ENCODE measurements at places on chromosomes 7 and 10. TPM values are rescaled to one million over a fixed set of nuclear protein-coding genes. Genes with fewer than 3 reads are reported as not detected.

DNA sequence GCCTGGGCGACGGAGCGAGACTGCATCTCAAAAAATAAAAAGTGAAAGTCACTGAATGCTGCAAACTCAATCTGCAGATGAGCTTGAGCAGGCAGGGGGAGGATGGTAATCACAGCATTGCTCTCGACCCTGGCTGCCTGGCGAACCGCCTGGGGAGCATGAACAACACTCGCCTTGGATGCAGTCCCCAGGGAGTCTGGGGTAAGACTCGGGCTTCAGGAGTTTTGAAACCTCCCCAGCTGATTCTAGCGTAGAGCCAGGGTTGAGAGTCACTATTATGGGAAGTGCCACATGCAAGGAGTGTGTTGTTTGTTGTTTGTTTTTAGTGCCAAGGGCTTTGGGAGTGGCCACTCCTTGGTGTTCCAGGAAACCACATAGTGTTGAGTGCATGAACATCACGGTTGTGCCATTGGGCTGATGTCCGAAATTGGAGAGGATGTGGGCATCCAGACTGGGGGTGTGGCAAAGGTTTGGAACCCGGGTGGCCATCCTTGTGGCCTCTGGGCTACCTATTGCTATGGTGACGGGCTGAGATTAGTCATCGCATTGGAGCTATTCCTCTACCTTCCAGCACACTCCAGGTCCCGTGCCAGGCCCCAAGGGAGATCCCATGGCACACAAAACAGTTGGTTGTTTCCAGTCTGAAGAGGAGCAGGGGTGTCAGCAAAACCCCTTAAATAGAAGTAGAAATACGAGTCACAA, 92.6 kb downstream of the RGS10 start:
- peak; percentile 5 for DNase-seq

GRCh38 chr10:84908491-84908890, 580.1 kb downstream of the CCSER2 start:
- DNase-seq: no peak

GRCh38 chr7:94561841-94562514, 52.4 kb downstream of the CASD1 start:
- no peak for DNase-seq

- peak; percentile 54 for DNase-seq
Measured at GRCh38 chr7:105690325-105690945, 109.1 kb upstream of the EFCAB10 start.

GRCh38 chr7:134374291-134374690, 57.6 kb upstream of the SLC35B4 start:
- DNase-seq: no peak

DNA sequence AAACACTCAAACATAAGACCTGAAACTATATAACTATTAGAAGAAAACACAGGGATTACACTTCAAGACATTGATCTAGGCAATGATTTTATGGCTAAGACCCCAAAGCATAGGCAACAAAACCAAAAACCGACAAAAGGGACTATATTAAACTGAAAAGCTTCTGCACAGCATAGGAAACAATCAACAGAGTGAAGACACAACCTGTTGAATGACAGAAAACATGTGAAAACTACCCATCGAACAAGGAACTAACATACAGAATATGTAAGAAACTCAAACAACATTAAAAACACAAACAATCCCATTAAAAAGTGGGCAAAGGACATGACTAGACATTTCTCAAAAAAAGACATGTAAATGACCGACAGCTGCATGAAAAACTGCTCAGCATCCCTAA, 109.0 kb downstream of the ALOX5 start:
- no peak for DNase-seq

- peak; percentile 96 for DNase-seq
Measured at GRCh38 chr7:3386423-3387190, 85.6 kb downstream of the SDK1 start.

DNA sequence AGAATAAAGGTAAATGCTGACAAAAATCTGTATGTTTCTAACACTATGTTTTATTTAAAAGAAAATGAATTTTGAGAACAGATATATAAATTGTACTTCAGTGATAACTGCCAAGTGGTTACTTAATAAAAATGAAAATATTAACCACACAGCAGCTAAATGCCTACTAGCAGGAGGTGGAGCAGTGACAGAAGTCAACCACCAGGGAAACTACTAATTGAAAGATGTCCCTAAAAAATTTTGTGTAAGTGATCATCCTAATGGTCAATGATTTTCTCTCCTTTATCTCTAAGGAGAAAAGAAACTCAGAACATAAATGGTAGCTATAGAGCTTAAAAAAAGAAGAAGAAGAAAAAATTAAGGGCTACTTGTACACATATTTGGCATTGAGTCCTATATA, 22.9 kb downstream of the WNT16 start:
- DNase-seq: no peak

DNA sequence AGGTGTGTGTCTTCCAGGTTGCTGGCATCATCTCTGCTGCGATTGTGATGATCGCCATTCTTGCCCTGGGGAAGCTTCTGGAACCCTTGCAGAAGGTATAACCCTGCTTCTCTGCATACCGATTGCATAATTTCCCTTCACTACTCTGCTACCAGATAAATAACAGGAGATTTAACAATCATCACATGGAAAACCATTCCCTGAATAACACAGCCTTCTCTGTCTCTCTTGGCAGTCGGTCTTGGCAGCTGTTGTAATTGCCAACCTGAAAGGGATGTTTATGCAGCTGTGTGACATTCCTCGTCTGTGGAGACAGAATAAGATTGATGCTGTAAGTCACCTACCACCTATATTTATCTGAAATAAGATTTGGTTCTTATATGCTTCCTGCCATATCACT, 33.8 kb downstream of the SLC26A4 start:
- DNase-seq: peak; percentile 42

GRCh38 chr7:159148430-159149395, 4.0 kb upstream of the VIPR2 start:
- no peak for DNase-seq

DNA sequence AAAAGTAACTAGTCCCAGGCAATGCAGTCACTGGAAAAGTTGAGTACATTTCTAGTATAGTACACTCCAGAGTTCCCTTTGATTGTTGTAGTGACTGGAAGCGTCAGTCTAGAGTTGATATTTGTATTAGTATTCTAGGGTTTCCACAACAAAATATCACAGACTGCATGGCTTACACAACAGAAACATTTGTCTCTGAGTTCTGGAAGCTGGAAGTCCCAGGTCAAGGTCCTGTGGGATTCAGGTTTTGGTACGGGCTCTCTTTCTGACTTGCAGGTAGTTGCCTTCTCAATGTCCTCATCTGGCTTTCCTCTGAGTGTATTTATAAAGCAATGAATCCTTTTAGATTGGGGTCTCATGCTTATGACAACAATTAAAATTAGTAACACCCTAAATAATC, 1119.1 kb upstream of the PHF14 start:
- no peak for DNase-seq

The CYP17A1 gene
- polyA plus RNA-seq: 0.24 TPM

The BCAP29 gene
- 15.2 TPM for polyA plus RNA-seq

The CC2D2B gene
- polyA plus RNA-seq: not detected

The MET gene
- 27.7 TPM for polyA plus RNA-seq

The CDK5 gene
- polyA plus RNA-seq: 45.3 TPM

The PRKCQ gene
- polyA plus RNA-seq: 5.1 TPM

The ZNF37A gene
- polyA plus RNA-seq: 3.9 TPM
